ENCODE measurements at places on chromosomes 7 and 10.

GRCh38 chr10:7410862-7411670, at the start of gene SFMBT2:
SFMBT2 (minus strand) TSS chr10:7411034; CDS start chr10:7381898, 29,136 bp downstream.
- DNase-seq = peak; percentile 93

DNA sequence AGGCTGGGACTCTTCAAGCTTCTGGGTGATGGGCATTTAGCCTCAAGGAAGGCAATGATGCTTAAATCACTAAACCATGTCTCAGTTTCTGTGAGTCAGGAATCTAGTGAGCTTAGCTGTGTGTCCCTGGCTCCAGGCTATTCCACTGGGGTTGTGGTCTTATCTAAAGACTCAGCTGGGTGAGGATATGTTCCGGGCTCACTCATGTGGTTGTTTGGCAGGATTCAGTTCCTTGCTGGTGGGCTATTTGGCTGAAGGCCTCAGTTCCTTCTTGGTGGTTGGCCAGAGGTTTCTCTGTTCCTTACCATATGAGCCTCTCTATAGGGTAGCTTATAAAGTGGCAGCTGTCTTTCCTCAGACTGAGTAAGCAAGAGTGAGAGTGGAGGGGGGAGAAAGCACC, 12.0 kb downstream of the EVX1 start:
- DNase-seq = no peak

DNA sequence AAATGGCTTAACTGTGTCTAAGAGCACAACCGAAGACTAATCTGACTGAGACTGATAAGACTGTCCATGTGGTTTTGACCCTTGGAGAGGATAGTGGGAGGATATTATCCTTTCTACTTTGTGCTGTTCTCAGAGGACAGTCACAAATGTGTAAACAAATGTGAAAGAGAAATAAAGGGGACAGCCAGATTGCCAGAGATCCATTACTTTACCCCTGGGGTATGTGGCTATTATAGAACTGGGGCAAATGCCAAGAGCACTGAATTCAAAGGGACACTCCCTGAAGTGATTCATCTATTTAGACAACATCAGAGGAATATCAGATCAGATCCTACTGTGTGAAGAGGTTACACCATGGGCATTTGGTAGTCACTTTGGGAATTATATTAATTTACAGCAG, 154.7 kb downstream of the RNLS start:
- no peak for DNase-seq

- peak; percentile 87 for DNase-seq
Measured at GRCh38 chr10:6667679-6668270, 87.7 kb upstream of the PRKCQ start.

- DNase-seq = no peak
Measured at GRCh38 chr7:54908760-54909438, 109.9 kb upstream of the EGFR start.

Data from brain (organoid and tissue), 16 donors.